K562 (cell line): ENCODE measurements at places on chromosomes 1 and 21.

DNA sequence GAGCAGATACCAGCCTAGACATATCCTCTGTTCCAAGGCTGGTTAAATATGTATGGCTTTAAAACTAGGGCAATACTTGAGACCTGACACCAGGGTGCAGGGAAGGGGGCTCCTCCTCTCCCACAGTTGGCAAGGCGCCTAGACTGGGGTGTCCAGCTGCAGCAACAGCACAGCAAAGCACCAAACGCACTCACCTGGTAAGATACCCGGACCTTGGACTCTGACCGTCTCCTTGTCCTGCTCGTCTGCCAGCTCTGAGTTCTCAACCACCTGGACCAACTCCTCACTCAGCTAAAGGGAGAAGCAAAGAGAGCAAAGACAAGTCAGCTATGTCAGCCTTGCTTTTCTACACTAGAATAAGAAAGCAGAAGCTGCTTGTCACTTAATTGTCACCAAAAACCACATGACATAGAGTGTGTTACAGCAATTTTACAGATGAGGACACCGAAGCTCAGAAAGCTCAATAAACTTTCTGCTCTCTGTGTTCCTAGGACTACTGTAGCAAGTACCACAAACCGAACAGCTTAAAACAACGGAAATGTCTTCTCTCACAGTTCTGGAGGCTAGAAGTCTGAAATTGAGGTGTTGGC lies 4.4 kb downstream of the PACC1 start:
- DNase-seq = no peak

- DNase-seq = no peak
Measured at GRCh38 chr1:42529724-42530181, 66.7 kb downstream of the CCDC30 start.

DNA sequence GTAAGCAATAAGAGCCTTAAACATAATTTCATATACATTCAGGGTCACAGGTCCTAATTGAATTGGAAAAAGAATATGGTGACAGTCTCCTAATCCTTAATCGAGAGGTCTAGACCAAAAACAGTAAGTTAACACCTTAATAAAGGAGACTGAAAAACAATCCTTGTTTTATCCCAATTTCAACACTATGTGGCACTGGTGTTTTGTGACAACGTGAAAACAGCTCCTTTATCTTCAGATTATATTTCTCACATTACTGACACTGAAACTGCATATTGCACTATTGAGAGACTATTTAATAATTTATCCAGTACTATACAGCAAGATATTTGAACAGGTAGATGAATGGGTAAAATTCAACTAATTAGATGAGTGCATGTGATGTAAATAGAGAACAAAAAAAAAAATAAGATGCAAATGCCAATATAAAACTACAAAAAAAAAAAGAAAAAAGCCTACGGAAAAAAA lies 34.1 kb downstream of the TP53BP2 start:
- no peak for DNase-seq

GRCh38 chr1:207810173-207810572 lies 58.3 kb downstream of the CD46 start:
- no peak for DNase-seq

GRCh38 chr21:14901482-14901958 lies 163.3 kb downstream of the NRIP1 start:
- no peak for DNase-seq

- no peak for DNase-seq
Measured at GRCh38 chr1:60670302-60670701, 412.1 kb upstream of the NFIA start.

DNA sequence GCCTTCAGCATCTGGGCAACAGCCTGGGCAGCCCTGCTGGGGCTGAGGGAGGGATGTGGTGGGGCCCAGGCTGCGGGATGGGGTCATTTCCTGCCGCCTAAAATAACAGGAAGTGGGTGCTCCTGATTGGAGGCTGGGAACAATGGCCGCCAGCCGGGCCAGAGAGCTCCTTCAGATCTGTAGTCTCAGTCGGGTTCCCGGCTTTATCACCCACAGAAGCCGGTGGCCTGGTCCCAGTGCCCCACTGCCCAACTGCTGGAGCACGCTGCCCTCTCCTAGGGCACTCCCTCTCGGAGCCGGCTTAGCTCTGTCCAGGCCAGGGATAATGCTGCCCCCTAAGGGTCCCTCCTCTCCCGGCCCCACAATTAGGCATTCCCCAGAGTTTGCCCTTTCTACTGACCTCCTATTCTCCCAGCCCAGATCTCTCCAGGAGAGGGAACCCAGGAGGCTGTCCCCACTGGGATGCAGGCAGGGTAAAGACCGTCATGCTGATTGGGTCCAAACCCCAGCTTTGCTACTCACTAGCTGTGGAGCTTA lies 5.1 kb downstream of the MAP7D1 start:
- DNase-seq = peak; percentile 72

DNA sequence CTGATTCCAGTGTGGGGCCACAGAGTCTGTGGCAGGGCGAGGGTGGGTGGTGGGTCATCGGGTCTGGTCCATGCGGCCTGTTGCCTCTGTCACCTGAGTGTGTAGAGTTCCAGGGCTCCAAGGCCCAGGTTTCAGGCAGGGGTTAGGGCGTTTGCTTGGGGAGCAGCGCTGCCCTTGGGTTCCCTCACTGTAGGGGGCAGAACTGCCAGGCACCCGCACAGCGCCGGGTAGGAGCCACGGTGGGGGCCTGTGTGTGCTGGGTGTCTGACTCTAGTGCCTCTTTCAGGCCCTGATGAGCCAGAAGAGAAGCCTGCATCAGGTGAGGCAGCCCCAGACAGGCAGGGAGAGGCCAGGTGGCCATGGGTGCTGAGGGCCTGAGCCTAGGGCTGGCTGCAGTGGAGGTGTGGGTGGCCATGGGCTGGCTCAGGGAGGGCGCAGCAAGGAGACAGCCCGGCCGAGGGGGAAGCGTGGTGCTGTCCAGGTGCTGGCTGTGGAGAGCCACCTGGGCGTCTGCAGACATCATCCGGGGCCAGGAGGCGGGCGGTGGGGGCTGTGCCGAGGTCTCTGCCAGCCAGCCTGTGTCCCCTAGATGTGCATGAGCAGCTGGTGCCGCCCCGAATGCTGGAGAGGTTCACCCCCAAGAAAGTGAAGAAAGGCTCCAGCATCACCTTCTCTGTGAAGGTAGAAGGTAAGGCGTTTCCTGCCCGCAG lies 72.3 kb downstream of the TRIM11 start:
- no peak for DNase-seq

- no peak for DNase-seq
Measured at GRCh38 chr1:37265786-37266667, 208.4 kb upstream of the ZC3H12A start.

- DNase-seq = no peak
Measured at GRCh38 chr1:28313702-28314546, 14.9 kb upstream of the MED18 start.

GRCh38 chr1:94000510-94001282 lies 91.5 kb upstream of the GCLM start:
- peak; percentile 9 for DNase-seq

- DNase-seq = no peak
Measured at GRCh38 chr21:42191696-42192595, 27.0 kb upstream of the ABCG1 start.
